D721Med (cell line): ENCODE measurements at places on chromosomes 16 and 17.

DNA sequence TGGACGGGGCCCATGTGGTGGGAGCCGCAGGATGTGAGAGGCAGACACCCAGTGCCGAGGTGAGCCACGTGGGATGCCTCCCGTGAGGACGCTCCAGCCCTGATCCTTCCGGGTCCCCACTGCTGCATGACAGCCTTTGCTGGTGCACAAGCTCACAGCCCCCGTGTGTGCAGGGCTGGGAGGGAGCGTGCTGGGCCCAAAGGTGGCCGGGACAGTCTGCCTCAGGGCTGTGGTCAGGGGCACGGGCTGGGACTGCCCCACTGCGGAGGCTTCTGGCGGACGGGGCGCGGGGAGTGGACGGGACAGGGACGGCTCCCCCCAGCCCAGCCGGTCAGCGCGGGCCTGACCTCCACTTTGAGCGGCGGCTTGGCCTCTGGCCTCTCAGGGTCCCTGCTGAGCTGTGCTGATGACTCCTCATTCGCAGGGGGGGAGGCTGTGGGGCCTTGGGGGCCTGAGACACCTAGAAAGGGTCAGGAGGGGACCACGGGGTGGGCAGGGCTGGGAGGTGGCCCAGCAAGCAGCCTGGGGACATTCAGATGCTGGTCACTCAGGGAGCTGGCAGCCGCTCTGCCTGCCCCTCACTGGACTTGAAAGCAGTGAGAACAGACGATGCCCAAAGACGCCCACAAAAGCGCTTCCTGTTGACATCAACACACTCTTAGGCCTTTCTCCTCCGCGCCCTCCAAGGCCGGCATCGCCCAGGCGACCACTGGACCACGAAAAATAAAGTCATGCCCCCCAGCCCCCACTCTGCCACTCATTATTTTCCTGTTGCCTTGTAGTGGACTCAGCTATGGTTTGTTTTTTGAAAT is 9.3 kb upstream of the METRNL start:
- no peak for DNase-seq

GRCh38 chr17:31147507-31148202 is 52.9 kb downstream of the NF1 start:
- DNase-seq = no peak

DNA sequence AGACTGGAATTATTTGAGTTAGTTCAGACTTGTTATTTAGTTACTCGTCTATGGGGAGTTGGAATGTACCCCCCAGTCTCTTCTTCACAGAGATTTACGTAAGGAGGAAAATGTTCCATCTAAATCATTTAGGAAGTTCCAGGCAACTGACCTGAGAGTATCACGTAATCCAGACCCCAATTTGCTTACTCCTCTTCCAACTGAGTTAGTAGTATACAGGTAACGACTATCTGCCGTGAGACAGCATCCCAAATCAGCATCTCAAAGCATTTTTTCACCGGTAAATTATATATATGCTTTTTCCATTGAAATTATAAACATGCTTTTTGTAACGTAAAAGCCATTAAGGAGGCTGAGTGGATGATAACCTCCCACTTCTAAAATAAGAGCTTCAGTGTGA is 214.3 kb upstream of the WSB1 start:
- no peak for DNase-seq

DNA sequence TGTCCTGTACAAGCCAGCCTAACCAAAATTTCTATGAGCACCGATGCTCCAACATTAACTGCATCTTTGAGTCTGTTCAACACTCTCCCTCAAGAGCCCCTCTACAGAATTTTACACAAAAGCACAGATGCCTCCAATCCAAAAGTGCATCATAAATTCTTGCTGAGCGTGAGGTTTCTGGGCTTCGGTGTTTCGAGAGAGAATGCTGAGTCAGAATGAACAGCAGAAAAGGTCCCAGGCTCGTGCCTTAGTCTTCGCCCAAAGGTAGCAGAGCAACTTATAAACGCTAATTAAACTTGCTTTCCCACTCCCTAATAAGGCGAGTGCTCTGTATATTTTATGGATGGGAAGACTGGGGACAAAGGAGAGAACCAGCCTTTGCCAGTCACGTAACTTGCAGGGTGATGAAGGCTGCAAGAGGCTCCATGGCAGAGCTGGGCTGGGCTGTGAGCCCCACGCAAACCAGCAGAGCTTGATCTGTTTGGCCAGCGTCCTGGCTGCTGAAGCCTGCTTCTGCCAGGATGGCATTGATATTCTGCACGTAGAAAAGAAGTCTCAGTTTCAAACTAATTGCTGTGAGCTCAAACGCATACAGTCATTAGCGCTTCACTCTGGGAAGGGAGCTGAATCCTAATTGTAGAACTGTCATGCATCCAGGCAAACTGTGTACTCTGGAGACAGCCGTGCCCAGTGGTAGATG is 138.5 kb downstream of the DNAH9 start:
- DNase-seq = no peak

GRCh38 chr17:43615330-43616028 is 46.2 kb downstream of the MEOX1 start:
- DNase-seq = no peak

DNA sequence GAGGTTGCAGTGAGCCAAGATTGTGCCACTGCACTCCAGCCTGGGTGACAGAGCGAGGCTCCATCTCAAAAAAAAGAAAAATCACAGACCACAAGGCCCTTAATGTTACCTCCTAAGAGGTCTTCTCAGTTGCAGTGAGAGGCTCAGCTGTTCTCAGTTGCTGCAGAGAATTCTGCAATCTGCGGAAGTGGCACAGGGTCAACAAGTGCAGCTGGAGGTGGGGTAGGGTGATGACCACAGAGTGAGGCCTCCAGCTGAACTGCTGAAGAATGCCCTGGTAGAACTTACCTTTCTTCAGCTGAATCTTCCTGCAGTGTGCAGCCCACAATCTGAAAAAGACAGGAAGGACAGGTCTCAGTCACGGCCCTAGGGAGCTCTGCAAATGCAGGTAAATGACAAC is 26.3 kb downstream of the CNTNAP1 start:
- DNase-seq = no peak

DNA sequence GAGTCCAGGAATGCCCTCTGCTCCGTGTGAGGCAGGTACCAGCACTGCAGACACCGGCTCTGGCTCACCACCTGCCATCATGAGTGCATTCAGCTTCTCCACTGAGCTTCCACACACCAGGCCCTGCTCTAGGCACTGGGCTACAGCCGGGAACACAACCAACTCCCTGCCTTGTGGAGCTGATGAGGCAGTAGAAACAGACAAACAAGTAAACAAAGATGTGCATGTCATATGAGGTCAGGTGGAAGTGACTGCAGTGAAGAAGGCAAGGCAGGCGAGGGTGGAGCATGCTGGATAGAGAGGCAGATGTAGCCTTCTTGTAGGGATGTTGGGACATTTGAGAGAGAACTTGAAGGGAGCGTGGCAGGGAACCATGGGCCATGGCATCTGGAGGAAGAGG is 5.0 kb downstream of the NLRC5 start:
- no peak for DNase-seq

DNA sequence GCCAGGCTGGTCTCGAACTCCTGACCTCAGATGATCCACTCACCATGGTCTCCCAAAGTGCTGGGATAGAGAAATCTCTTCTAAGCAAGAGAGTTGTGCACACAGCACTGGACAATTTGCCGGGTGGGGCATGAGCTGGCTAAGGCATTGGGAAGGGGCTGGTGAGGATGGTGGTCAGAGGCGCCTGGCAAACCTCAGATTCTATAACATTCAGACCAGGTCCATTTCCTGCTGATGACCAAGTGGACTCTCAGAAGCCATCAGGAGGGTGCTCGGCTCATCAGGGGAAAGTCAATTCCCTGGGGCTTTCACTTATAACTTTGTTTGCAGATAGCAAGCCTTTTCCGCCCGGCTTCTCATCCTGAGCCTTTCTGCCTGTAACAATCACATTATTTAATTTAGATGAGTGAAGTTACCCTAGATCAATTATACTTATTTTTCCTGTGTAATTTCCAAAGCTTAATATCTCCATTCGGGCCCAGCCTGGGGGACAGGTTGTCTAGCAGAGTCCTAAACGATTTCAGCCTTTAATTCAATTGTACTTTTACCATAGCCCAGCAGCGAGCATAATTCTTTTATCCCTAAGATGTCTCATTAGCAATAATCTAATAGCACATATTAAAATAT is 15.0 kb upstream of the SLC6A2 start:
- DNase-seq = no peak

DNA sequence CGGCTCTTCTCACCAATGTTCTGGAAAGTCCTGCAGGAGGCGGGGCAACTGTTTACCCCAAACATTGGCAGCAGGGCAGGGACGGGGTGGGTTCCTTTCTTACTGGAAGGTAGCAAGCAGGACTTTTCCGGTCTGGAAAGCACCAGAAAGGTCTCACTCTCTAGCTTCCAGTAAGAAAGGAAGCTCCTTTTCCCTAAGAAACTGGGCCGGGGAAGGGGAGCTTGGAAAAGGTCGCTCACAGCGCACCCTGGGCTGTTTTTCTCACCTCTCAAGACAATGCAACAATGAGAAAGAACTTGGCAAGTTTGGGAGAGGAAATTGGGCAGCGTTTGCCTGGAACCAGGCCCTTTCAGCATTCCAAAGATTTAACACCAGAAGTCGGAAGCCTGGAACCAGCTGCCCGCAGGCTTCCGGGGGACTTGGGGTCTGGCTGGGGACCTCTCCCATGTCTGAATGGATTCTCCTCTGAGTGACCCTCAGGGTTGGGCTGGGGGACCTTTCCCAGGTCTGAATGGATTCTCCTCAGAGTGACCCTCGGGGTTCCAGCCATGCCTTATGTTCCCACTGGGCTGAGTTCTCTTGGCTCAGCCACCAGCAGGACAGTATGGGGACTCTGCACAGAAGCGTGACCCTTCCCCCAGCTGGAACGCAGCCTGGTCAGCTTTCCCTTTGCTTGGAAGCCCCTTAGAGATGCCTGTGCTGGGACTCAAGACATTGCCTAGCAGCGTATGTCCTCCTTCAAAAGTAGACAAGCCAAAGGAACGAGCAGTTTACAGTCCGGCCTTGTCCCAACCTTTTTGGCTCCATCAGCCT is 166.5 kb upstream of the PLCG2 start:
- DNase-seq = no peak

DNA sequence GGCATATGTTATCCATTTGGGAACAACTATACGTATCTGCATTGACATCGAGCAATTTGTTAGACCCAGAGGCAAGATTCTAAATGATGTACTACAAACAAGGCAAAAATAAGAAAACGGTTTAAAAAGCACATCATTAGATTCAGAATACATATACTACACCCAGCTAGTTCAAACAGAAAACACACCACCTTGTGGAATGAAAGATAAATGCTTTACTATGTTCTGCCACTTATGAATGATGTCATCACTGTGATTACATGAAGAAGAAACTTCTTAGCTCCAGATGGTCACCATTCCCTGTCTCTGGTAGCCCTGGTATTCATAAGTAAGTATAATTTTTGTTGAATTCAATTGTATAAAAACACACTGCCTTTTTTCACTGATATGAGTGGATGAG is 7.8 kb downstream of the NACA2 start:
- no peak for DNase-seq

- DNase-seq = no peak
These were observed 198.4 kb upstream of the TBX2 start for GRCh38 chr17:61201211-61201610.

DNA sequence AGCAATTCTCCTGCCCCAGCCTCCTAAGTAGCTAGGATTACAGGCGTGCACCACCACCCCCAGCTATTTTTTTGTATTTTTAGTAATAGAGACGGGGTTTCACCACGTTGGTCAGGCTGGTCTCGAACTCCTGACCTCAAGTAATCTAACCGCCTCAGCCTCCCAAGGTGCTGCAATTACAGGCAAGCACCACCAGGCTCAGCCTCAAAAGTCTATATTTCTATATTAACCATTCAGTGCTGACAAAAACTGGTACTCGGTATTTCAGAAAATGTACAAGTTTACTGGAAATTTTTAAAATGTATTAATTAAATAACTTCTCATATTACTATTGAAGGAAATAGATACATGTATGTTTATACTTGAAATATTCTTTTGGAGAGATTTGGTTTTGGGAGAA is 1.4 kb upstream of the HEXD start:
- no peak for DNase-seq

DNA sequence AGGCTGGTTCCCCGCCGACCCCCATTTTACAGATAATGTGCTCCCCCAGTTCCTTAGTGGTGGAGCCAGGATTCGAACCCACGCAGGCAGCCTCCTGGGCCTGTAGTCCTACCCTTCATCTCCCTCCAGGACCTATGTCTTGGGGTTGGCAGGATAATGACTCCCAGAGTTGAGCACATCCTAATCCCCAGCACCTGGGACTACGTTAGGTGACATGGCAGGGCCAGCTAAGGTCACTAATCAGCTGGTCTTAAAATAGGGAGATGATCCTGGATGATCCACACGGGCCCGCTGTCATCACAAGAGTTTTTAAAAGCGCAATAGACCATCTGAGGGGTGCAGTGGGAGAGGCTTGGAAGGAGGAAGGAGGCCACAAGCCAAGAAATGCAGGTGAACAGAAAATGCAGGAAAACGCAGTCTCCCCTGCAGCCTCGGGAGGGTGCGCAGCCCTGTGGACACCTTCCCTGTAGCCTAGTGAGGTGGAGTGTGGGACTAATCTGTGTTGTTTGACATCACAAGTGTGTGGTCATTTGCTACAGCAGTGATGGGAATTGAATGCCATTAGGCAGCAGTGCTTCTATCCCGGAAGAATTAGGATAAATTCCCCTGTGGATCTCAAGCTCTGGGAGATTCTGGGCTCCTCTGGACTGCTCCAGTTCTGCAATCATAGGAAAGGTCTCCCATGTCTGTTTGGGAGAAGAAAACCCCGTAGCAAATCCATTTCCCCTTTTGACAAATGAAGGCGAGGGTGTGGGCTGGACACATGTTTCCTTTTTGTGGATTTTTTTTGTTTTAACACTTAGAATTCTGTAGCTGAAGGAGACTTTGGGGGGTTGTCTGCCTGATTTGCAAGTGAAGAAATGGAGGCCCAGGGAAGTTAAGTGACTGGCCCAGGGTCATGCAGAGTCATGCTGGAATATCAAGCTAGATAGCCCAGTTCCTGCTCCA is 297.7 kb downstream of the SEC14L1 start:
- peak; percentile 91 for DNase-seq

DNA sequence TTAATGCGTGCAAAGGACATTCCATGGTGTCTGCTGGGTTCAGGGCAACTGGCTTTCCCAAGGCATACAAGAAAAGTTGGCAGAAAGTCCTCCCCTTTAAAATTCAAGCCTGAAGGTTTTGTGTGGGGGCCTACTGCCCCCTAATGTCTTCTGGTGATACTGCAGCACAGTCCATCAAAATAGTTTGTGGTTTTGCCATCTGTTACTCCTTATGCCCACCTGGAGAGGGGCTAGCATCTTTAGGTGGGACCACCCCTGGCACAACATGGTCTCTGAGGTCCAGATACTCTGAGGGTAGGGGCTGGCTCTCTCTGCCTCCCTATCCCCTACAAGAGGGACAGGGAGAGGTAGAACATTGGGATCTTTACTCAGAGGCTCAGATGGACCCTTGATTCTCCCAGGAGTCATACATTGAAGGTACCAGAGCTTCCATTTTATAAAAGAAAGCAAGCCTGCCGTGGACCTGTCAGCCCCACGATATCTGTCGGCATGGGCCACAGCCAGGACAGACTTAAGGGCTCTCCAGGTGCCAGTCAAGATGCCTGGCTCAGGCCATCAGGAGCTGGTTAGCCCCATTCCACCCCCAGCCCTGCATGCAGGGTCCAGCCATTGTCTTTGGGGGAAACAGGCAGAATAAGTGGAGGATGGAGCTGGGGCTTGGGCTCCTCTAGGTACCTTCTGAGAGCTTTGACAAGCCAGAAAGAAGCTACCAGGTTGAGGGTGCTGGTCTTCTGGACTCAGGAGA is 6.3 kb downstream of the ESRP2 start:
- DNase-seq = no peak

- DNase-seq = no peak
These were observed 341.0 kb downstream of the CPPED1 start for GRCh38 chr16:12462426-12463280.
